ENCODE measurements at places on chromosomes 5 and 9.
A peak's percentile ranks its signal among the peaks of the same experiment; 100 is the strongest.

GRCh38 chr5:95768731-95769130 lies 37.6 kb downstream of the RHOBTB3 start:
- no peak for DNase-seq

- DNase-seq = no peak
Observed at GRCh38 chr5:91770400-91770799, 387.3 kb upstream of the ARRDC3 start.

DNA sequence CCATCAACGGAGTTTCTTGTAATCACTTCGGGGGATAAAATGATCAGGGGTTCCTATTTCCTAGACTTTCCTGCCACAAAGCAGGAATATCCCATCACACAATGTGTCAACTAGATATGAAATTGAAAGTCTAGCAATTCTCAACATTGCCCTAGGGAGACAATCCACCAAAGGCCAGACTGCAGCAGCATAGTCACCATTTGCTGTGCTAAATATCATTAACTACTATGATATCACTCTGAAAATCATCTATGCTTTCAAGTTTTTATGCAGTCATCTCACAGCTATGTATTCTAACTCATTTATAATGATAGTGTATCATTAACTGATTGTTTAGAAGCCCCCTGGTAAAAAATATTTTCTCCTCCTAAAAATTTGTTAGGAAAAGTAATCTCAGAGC lies 342.6 kb upstream of the CDH6 start:
- no peak for DNase-seq

GRCh38 chr5:10860645-10861422 lies 99.8 kb upstream of the DAP start:
- DNase-seq = no peak

DNA sequence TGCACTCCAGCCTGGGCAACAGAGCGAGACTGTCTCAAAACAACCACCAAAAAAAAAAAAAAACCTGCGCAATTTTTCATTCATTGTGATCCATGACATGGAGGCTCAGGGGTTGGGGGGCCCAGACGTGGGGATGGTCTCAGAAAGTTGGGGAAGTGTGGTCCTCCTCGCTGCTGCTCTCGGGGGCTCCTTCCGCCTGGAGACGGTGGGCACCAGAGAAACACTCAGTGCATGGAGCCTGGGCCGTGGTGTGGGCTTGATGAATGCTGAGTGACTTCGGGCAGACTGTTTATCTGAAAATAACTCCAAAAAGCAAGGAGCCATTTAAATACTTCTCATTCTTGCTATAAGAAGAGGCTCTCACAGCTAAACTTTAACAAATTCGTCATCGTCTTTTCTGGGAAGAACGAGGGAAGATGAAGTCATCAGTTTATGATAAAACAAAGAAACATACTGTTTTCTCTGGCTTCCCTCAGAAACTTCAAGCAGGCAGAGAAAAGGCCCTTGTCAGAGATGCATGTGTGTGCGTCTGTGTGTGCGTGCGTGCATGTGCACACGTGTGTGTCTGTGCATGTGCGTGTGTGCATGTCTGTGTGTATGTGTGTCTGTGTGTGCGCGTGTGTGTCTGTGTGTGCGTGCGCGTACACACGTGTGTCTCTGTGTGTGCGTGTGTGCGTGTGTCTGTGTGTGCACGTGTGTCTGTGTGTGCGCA lies 35.0 kb downstream of the RASGEF1C start:
- DNase-seq = no peak

DNA sequence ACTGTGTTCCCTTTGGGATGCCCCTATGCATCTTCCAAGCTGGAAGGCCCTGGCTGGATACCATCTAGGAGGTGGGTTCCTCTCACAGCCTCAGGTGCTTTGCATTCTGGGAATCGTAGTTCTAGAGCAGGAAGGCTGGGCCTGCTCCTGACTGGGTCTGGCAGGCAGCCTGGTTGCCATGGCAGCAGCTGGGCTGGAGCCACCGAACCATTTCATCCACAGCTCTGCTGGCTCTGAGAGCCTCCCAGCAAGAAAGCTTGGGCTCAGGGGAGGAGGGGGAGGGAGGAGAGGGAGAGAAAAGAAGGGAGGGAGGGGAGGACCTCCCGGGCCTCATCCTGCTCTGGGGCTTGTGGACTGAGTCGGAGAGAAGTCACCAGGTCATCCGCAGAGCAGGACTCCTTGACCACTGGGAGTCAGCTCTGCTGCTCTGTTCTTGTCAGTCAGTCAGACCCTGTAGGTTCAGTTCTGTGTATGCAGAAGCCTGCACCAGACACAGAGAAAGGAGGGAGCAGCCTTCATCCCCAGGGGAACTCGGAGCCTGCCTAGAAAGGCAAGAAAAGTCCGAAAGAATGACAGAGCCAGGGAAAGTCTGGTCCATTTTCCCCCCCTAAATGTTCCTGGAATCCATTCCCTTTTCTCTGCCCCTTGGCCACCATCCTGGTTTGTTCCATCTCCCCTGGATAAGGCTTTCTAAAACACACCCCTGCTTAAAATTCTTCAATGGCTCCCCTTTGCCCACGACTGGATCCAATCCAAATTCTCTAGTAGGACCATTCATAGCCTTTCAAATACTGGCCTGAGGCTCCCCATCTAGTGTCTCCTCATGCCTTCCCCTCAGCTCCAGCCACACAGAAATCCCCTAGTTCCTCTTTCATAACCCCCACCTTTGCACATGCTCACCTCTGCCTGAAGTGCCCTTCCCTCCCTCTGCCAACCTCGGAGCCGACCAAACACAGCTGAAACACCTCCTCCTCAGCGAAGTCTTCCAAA lies 65.4 kb upstream of the ARAP3 start:
- peak; percentile 57 for DNase-seq

- DNase-seq = no peak
Observed at GRCh38 chr9:72407114-72407513, 42.1 kb upstream of the ZFAND5 start.

DNA sequence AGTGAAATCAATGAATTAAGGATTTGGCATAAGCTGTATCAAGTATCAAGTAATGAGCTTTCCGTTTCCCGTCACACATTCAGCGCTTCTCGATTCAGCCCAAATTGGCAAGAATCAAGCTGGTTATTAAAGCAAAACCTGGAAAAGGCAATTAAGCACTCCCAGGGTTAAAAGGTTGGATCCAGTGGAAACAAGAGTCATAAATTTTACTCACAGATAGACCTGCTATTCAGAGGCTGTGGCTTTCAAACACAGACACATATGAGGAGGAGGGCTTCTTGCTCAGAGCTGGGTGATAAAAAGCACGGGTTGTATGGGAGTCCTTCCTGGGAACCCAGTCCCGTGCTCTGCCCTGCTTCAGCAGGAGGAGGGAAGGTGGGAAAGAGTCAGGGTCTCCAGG lies 112.3 kb upstream of the CXCL14 start:
- no peak for DNase-seq

- no peak for DNase-seq
Observed at GRCh38 chr5:157571357-157571827, 4.2 kb downstream of the ADAM19 start.

- DNase-seq = no peak
Observed at GRCh38 chr5:34672196-34672595, 16.1 kb downstream of the RAI14 start.

- DNase-seq = no peak
Observed at GRCh38 chr9:81653240-81653639, 36.1 kb downstream of the TLE1 start.

DNA sequence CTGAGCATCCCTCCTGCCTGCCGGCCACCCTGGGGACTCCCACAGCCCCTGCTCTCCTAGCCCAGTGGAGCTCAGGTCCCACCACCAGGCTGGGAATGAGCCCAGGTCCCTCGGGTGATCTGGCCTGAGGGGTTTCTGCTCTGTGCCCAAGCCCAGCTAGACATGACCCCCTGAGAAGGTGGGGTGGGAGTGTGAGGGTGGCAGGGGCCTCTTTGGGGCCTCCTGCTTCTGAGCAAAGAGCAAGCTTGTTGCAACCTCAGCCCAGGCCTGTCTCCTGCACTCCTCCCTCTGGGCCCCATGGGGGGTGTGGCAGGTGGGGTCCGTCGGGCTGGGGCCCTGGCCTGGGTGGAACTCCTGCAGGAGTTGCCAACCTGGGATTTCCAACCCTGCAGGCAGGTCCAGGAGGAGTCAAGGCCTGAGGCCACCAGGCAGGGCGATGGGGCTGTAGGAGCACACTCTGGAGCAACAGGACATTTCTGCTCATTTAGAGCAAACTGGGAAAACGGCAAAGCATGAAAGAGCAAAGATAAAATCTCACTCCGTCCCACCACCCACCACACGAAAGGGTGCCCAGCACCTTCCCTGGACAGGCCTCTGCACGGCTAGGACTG lies 11.4 kb upstream of the NRARP start:
- peak; percentile 25 for DNase-seq

DNA sequence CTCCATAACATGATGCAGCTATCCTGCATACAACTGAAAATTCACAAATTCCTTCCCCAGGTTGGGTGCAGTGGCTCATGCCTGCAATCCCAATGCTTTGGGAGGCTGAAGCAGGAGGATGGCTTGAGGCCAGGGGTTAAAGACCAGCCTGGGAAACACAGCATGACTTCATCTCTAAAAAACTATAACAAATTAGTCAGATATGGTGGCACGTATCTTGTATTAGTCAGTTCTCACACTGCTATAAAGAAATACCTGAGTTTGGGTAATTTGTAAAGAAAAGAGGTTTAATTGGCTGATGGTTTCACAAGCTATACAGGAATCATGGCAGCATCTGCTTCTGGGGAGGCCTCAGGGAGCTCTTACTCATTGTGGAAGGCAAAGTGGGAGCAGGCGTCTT lies 56.4 kb upstream of the DAPK1 start:
- DNase-seq = no peak

DNA sequence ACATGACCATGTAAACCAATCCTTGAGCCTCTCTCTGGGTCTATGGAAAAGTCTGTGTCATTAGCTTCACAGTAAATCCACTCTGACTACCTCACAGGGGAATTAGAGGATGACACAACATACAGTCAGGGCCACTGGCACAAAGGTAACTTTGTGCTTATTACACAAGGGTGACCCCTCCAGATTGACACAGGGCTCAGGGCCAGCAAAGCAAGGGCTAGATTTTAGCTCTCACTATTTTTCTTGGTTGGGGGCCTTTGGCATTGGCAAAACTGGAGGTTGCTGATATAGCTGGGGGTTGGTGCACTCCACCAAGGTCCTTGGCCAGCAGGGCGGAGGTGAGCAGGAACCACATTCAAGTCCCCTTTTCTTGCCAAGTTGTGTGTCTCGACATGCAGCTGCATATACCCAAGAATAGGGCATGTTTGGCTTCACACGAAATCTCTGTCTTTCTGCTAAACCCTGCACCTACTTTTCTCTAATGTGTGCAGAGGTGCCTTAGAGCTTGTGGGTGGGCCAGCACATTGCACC lies 15.2 kb upstream of the OSMR start:
- no peak for DNase-seq

GRCh38 chr5:10876006-10876744 lies 115.1 kb upstream of the DAP start:
- DNase-seq = no peak

GRCh38 chr9:128383791-128384190 lies 12.6 kb downstream of the URM1 start:
- no peak for DNase-seq

DNA sequence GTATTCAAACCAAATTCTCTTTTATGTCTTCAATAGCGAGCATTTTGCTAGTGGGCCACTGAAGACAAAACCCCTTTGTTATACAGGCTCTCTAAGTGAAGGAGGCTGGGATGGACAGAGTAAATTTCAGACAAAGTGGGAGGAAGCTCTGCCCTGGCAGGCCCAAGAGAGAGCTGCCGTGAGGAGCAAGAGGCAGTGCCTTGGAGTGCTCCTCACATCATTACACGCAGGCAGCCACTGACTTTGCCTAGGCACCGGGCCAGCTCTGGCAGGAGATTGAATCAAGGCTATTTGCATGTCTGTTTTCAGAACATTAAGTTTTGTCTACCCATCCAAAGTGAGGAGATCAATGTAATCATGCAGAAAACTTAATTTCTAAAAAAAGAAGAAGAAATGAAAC lies 167.7 kb downstream of the CCDC192 start:
- no peak for DNase-seq
